Activated CD4-positive, alpha-beta T cell treated with anti-CD3 and anti-CD28 coated beads for 48 hours (primary cell): ENCODE measurements at places on chromosomes 4 and X.

GRCh38 chrX:45479196-45479834 lies 278.6 kb upstream of the DIPK2B start:
- no peak for DNase-seq

- DNase-seq: no peak
Measured at GRCh38 chr4:24808955-24809354, 13.6 kb downstream of the SOD3 start.

GRCh38 chrX:133726211-133726630 lies 259.2 kb downstream of the GPC3 start:
- no peak for DNase-seq

GRCh38 chr4:8015512-8015911 lies 75.9 kb upstream of the AFAP1 start:
- no peak for DNase-seq

DNA sequence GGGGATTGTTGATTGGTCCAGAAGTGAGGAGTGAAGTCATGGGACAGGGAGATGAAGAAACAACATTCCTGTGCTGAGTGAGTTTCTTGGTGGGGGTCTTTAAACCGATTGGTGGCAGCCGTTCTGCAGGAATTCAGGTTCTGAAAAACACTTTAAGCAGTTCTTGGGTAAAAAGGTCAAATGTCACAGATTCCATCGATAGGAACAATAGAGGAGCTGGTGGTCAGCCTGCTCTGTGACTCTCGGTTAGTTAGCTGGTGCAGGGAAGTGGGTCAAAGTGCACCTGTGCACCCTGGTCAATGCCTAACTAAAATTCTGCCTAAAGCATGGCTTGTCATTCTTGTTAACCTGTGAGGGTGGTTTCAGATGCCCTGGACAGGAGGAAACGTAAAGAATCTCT lies 34.6 kb upstream of the MGST2 start:
- DNase-seq: no peak
